ENCODE measurements at places on chromosomes 5 and 9.
A peak's percentile ranks its signal among the peaks of the same experiment; 100 is the strongest.

GRCh38 chr5:317086-317811, 4.3 kb upstream of the AHRR start:
- DNase-seq = no peak

GRCh38 chr9:124660341-124660801, 110.7 kb downstream of the NR6A1 start:
- no peak for DNase-seq

- DNase-seq = no peak
Observed at GRCh38 chr5:145856285-145856818, 16.5 kb downstream of the GRXCR2 start.

- DNase-seq = no peak
Observed at GRCh38 chr5:154627698-154628678, 127.2 kb upstream of the LARP1 start.

DNA sequence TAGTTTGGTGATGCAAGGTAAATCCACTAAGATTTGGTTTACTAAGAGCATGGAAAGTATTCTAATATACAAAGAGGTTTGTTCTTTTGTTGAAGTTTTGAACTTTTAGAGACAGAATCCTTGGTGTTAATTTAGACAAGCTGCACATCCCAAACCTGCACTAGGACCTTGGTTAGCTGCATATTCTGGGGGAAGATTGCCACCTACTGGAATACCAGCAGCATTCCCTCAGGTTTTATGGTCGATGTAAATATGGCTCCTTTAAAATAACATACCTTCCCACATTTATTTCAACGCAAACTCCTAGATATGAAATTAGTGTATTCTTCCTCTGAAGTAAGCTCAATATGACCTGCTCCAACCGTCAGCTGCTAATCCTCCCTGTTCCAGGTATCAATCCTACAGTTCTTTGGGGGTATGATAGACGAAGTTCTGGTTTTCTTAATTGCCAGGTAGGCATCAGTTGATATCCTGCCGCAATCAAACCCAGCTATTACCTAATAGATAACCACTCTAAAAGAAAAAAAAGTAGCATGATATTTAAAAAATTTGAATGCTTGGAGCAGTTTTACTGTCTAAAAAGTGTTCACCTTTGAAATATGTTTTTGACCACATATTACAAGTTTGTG, 624.1 kb downstream of the ISL1 start:
- DNase-seq = peak; percentile 27

DNA sequence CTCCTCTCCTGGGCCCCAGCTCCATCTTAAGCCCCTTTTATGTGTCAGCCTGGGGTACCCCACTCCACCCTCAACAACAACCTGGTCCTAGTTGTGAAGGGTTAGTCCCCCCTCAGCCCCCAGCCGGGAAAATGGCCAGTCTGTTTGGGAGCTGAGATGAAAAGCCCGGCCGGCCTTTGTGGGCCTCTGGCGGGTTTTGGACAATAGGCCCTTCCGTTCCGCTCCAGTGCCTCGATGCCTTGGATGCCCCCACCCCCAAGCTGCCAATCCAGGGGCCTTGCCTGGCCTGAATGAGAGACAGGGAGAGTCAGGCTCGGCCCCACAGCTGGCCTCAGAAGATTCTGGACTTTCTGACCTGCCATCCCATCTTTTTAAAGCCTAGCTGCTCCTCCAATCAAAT, 9.2 kb downstream of the CNTFR start:
- no peak for DNase-seq

DNA sequence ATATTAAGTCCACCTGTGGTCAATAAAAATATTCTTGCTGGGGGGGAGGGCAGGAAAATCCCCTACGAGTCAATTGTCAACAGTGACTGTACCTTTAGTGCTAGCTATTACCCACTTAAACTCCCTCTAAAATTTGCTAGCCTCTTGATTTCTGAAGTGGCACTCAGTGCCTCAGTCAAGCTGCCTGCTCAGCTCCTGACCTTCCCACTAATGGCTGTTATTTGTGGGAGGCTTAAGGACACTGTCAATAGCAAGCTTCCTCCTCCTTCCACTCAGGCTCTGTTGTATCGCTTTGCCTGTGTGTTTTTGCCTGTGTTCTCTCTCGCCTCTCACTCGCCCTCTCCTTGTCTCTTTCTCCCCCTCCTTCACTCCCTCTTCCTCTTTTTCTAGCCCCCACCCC, 140.8 kb downstream of the BNC2 start:
- no peak for DNase-seq

DNA sequence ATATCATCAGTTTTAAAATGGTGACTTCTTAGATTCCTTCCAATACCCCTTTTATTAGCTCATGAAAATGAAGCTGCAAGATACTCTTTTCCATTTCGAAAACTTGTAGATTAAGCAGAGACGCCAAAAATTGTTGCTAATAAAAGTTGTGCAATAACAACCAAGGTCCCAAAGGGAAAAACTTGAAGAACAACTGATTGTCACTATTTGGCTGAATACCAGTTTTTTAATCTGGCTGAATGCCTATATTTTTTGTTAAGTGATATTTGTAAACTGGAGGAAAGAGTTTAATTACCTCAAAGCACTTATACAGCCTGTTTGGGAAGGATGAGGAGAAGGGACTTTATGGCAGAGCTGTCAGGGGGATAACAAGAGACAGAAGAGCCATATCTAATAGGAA, 14.6 kb downstream of the C5orf58 start:
- no peak for DNase-seq

DNA sequence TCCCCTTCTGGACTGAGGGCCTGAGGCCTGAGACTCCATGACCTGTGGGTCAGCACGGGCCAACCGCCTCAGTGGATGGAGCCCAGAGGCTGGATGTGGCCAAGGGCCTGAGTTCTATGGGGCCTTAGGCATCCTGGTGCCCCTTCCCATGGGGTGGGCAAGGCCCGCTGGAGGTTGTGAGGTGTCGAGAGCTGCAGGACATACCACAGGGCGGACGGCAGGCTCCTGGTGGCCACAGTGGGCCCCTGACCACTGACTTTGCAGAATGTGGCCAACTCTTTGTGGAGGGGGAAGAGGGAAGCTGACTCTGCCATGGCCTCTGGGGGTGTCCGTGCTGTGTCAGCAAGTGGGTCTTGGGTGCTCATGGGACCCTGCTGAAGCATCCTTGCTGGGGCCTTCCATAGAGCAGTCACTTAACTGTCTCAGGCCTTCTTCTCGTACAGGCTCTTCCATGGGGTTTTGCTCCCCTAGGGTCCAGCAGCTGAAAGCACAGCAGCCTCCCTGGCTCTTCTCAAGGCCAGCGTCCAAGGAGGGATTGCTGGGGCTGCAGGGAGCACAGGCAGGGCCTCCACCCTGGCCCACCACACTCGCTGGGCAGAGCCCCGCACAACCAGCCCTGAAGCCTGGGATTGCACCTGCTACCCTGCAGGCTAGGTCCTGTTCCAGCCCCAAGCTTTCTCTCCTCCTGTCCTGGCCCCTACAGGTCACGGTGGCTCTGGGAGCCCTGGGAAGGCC, 21.6 kb upstream of the SLC9A3 start:
- no peak for DNase-seq

GRCh38 chr9:82554381-82554780, 508.6 kb downstream of the RASEF start:
- no peak for DNase-seq

- DNase-seq = no peak
Observed at GRCh38 chr5:156522651-156523529, 195.9 kb downstream of the SGCD start.

- DNase-seq = no peak
Observed at GRCh38 chr9:31137176-31138160, 1247.0 kb upstream of the ACO1 start.

DNA sequence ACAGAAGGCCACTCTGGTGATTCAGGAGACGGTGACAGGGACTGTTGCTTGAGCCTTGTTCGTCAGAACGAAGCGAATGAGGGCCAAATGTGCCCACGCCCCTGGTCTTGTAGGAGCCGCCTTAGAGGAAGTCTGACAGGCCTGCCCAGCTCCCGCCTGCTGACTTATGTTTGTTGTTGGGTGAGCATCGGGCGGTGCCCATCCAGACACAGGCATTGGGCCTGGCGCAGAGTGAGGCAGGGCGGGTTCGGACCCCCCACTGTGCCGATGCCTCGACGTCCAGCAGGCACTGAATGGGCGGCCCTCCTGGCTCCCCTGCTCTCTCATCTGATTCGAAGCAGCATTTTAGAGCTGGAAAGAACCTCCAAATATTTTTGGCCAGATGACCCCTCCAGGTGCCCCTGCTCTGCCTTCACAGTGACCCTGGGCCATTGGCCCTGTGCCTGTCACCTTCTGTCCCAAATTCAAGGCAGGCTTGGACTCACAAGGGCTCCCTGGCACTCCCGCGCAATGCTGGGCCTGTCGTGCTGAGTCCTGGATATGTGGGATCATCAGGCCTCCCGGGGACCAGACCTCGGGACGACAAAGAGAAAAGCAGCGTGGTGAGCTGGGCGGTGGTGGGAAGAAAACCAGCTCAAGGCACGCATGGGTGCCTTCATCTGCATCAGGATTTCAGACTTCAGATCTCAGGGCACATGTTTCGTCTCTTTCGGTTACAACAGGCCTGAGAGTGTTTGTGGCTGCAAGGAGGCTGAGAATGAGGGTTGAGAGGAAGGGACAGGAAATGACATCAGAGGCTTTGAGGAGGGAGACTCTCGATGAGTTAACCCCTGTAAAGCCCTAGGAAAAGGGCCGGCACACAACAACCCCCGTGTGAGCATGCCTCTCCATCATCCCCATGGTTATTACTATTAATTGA, 37.1 kb upstream of the OLFM1 start:
- DNase-seq = no peak

DNA sequence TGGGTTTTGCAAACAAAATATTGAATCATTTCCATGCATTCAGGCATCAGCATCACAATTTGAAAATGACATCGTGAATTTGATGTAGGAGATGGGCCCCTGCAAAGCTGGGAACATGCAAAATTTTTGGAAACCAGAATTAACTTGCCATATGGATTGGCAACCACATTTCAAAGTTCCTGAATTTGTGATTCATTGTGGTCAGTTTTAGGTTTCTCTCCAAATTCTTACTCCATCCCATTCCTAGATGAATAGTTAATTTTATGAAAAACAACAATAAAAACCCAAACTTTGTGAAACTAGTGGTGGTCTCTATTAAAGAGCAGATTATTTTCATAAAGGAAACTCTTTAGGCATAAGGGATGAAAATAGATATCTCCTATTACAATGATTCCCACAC, 107.8 kb upstream of the SLIT3 start:
- no peak for DNase-seq

DNA sequence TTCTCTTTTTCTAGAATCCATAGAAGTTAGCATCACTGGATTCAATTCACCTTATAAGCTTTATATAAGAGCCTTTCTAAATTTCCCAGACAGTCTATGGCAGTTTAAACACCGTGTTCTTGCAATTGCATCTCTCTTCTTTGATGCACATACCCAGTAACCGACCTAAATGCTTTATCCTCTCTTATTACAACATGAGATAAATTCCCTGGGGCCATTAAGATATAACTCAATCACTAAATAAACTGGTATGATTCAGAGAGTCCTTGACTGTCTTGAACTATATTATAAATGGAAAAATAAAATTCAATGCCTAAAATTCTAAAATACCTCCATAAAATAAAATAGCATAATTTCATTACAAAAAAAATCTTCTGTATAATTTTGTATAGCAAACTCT, 98.1 kb downstream of the DIRAS2 start:
- no peak for DNase-seq

DNA sequence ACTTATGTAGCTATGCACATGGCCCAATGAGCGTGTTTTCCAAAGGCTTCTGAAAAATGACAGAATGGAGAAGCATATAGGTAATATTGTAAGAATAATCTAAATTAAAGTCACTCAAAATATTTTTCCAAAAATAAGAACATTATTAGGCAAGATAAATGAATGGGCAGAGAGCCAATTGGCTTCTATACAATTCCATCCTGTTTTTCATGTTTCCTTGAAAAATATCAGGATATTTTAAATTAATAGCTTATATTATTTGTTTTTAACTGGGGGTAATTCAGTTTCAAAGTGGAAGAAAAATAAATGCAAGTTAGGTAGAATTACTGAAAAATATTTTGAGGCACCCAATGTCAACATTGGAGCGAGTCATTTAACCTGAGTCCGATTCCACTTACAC, 183.5 kb downstream of the PLK2 start:
- no peak for DNase-seq

- DNase-seq = peak; percentile 46
Observed at GRCh38 chr5:64634997-64635686, 55.2 kb upstream of the SHISAL2B start.

DNA sequence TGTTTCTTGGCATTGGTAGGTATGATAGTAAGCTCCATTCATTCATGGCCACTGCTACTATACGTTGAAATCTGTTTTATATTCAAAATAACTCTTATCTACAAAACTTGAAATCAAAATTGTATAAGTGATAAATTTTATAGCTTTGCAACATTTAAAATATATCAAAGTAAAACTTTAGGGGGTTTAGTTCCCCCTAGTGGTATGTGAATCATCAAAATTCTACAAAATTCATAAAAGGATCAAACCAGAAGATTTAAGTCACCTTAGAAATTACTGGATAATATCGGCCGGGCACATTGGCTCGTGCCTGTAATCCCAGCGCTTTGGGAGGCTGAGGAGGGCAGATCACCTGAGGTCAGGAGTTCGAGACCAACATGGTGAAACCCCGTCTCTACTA, 243.0 kb upstream of the CDH18 start:
- no peak for DNase-seq

- DNase-seq = no peak
Observed at GRCh38 chr9:133967024-133967741, 24.9 kb downstream of the VAV2 start.

GRCh38 chr5:23763170-23763569, 255.8 kb downstream of the PRDM9 start:
- no peak for DNase-seq

Measured in MM.1S (cell line).